ENCODE measurements at places on chromosomes 11 and 22. TPM values are rescaled to one million over a fixed set of nuclear protein-coding genes. Genes with fewer than 3 reads are reported as not detected.

DNA sequence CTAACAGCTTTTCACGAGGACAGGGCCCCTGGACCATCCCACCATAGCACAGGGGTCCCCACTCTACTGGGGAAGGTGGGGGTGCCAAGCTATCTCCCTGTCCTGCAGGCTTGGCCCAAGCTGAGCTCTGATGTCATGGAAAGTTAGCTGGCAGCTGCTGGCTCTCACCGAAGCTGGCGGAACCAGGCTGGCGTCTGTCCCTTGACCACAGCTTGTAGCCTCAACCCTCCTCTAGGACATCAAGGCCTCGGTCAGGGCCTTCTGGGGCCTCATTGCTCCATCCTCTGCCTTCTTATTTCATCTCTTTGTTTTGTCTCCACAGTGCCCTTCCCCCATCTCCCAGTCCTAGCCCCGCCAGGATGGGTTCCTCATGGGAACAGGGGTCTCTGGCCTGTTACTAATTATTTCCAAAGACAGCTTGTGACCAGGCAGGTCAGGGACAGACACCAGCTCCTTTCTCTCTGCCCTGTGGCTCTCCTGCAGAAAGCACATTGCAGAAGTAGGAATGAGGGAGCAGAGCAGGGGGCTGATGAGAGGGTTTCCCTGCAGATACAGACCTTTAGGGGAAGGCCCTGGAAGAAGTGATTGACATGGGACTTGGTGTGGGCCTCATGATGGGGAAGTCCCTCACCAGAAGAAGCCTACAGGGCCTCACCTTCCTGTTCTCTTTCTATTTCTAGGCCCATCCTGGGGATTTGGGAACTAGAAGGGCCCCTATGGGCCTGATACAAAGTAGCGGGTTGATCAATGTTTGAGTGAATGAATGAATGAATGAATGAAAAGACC, 97.5 kb upstream of the ALX4 start:
- no peaks in the 10 kb centered on the region for H3K36me3 ChIP-seq
- H3K4me1 ChIP-seq = no peaks in the 10 kb centered on the region
- peaks cover 39% of the 10 kb centered on the region for H3K27me3 ChIP-seq
- H3K4me3 ChIP-seq = no peak overlapping the region

DNA sequence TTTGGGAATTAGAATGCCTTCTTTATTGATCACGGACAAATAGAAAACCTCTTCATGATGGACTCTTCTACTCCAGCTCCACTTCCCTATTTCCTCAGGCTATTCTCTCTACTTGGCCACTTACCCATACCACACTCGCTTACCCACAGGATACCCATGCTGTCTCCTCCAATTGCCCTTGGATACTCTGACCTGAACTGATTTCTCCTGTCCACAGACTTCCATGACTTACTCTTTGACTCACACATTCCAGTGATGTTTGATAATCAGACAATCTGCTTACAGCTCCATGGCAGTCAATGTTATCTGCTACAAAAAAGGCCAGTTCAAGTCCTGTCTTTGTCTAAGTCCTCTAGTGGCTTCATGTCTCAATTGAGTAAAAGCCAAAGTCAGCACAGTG, 292.0 kb upstream of the CTSC start:
- no peak overlapping the region for H3K4me3 ChIP-seq
- no peaks in the 10 kb centered on the region for H3K36me3 ChIP-seq
- no peaks in the 10 kb centered on the region for H3K4me1 ChIP-seq
- no peaks in the 10 kb centered on the region for H3K27me3 ChIP-seq

Gene TRPM5
- total RNA-seq = 0.84 TPM

- H3K36me3 ChIP-seq = peaks cover 38% of the 10 kb centered on the region
- H3K27me3 ChIP-seq = no peaks in the 10 kb centered on the region
- DNase-seq = no peak
- peaks cover 11% of the 10 kb centered on the region for H3K4me1 ChIP-seq
- no peak overlapping the region for H3K4me3 ChIP-seq
These were observed 39.1 kb downstream of the TMEM123 start for GRCh38 chr11:102413497-102413896.

DNA sequence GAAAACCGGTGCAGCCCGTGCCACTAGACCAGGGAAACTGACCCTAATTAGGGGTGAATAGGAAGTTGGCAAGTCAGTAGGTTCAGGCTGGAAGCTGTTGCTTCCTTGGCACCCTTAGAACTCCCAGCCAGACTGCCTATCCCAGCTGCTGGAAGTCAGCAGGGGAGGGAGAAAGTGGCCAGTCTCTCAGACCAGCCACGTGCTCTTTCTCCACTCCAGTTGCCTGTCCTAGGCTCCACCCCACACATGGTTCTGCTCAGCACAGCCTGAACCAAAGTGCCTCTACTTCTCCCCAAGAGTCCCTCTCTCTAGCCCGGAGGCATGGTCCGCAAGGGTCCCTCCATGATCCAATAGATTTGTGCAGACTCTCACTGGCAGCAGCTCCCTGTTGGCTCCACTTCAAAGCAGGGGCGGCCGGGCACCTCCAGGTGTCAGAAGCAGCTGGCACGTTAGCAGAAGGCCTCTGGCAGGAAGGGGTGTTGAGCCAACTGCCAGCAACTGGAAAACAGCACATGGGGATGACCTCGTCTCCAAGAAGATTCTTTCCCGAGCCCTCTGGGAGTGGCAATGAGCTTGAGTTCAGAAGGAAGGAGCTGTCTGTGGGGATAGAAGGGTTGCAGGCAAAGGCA, 27.7 kb downstream of the ARFGAP2 start:
- no peaks in the 10 kb centered on the region for H3K27me3 ChIP-seq
- no peak overlapping the region for H3K4me3 ChIP-seq
- H3K27ac ChIP-seq = no peak overlapping the region
- peaks cover 2% of the 10 kb centered on the region for H3K36me3 ChIP-seq
- H3K4me1 ChIP-seq = peaks cover 1% of the 10 kb centered on the region

- DNase-seq = no peak
- H3K36me3 ChIP-seq = peaks cover 11% of the 10 kb centered on the region
- no peak overlapping the region for H3K4me3 ChIP-seq
These were observed 14.4 kb upstream of the CTTN start for GRCh38 chr11:70383664-70384565.

- no peak within 1 kb of the TSS for H3K27ac ChIP-seq
- peaks cover 45% of the 10 kb centered on the region for H3K27me3 ChIP-seq
- peak; percentile 27 for DNase-seq
- H3K36me3 ChIP-seq = no peaks in the 10 kb centered on the region
These were observed at the start of gene PAMR1 for GRCh38 chr11:35525501-35526175. TSS of gene PAMR1 (minus strand) at chr11:35525616. CDS start at chr11:35525585, 31 bp downstream.

Gene MAPK12
- total RNA-seq = 54.6 TPM

Measured in progenitor cell of endocrine pancreas (in vitro differentiated cells).